Spleen (tissue), 13 donors: ENCODE measurements at places on chromosomes 4 and X. TPM values are rescaled to one million over a fixed set of nuclear protein-coding genes. Genes with fewer than 3 reads are reported as not detected.

- H3K27ac ChIP-seq, result no peak overlapping the region
- H3K4me1 ChIP-seq, result peaks cover 8% of the 10 kb centered on the region
- H3K27me3 ChIP-seq, result no peaks in the 10 kb centered on the region
- no peak for DNase-seq
Observed at GRCh38 chr4:147891476-147892115, 159.7 kb downstream of the ARHGAP10 start.

DNA sequence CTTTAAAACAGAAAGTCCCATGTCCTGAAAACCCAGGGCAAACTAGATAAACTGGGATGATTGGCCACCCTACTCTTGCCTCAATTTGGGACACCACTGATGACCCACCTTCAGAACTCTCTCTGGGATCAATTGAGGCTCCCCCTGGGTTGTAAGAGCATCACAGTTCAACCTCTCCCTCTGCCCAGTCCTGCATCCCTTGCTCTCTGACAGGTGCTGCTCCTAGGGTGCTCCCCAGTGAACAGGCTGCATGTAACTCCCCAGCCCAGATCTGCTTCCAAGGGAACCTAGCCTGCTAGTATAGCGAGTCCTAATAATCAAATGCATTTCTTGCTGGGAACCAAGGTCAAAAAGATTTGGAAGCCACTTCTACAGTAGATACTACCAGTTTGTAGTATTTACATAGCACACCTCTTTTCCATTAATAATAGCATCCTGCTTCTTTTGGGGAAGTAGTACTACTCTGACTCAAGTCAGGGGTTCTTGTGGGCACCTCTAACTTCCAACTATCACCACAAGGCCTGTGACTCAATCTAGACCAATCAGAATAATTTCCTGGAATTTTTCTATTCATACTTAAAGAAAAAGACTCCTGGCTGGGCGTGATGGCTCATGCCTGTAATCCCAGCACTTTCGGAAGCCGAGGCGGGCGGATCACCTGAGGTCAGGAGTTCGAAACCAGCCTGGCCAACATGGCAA is 42.1 kb upstream of the SPINK2 start:
- no peaks in the 10 kb centered on the region for H3K36me3 ChIP-seq
- no peak overlapping the region for H3K27ac ChIP-seq
- no peaks in the 10 kb centered on the region for H3K27me3 ChIP-seq
- no peak for DNase-seq
- no peaks in the 10 kb centered on the region for H3K4me1 ChIP-seq

GRCh38 chr4:106996490-106996889 is 39.6 kb downstream of the DKK2 start:
- H3K4me3 ChIP-seq, result no peak overlapping the region
- H3K27ac ChIP-seq, result no peak overlapping the region
- H3K4me1 ChIP-seq, result no peaks in the 10 kb centered on the region
- no peak for DNase-seq

The GAGE2A gene
- not detected for total RNA-seq

The PCDH7 gene
- total RNA-seq, result 105 TPM

The MAGEE2 gene
- not detected for total RNA-seq

The SAGE1 gene
- total RNA-seq, result not detected

The HSFX3 gene
- not detected for total RNA-seq
